ENCODE measurements at places on chromosomes 13 and 19.

DNA sequence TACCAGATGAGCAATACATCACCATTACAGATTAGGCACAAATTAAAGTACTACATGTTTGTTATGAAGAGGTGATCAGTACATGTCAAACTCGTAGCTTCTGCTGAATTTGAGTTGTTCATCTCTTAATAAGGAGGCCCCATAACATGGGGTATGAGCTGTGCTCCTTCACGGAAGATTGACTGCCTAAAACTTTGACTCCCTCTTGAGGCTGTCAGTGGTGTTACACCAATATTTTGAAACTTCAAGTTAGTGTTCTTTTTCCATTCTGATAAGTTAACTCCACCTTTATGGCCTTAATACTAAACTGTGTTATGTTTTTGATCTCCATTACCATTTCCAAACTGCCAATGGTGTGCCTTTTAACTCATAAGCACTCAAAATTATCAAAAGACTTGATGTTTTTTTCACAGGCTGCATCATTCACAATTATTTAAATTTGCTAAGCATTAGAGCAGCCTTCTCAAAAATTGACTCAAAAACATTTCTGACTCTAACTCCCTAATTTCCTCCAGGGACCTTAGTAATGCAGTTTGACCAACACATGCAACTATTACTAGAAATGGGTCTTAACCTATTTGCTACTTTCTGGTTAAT, 1591.5 kb downstream of the PCDH9 start:
- peak; percentile 39 for DNase-seq

- DNase-seq: peak; percentile 37
These were observed 50.7 kb upstream of the PNMA8B start for GRCh38 chr19:46546194-46546896.

GRCh38 chr19:35017507-35017906, 12.8 kb upstream of the SCN1B start:
- DNase-seq: no peak

DNA sequence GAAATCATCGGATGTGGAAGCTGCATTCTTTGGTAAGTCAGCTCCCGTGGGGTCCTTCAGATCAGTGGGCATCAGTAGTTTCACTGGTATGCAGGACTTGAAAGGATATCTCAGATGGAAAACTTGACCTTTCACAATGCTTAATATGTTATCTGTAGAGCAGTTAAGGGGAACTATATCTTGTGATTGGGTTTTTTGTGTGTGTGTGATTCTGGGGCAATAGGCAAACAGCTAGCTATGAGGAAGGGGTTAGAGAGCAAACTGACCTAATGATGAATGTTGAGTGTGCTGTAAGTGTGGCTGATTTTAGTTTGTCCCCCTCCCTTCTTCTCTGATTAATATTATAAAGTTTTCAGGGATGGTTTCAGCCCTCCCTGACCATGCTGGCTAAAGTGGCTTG, 53.3 kb downstream of the ACSBG2 start:
- no peak for DNase-seq

- no peak for DNase-seq
These were observed 27.2 kb upstream of the ZDHHC20 start for GRCh38 chr13:21486322-21486721.

- DNase-seq: no peak
These were observed 50.5 kb upstream of the IRS2 start for GRCh38 chr13:109836629-109837607.

GRCh38 chr19:10852098-10852800, 4.0 kb downstream of the C19orf38 start:
- no peak for DNase-seq

DNA sequence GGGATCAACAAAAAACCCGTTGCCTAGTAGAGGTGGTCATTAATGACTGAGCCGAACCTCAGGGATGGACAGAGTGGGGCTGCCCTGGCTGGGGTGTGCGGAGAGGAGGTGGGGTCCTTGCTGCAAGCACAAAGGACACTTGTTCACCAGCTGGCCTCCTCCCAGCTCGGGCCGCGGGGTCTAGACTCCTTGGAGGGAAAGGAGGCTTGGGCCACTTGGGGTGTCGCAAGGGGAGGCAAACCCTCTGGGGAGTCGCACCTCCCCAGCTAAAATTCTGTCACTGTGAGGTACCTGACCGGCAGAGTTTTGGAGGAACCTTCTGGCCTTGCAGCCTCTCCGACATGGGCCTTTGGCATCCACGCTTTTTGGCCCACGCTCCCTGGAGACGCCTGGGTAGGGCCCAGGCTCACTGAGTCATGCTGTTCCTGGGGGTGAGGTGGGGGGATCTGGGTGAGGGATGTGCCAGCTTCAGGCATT, 8.2 kb downstream of the KLHL26 start:
- DNase-seq: no peak

DNA sequence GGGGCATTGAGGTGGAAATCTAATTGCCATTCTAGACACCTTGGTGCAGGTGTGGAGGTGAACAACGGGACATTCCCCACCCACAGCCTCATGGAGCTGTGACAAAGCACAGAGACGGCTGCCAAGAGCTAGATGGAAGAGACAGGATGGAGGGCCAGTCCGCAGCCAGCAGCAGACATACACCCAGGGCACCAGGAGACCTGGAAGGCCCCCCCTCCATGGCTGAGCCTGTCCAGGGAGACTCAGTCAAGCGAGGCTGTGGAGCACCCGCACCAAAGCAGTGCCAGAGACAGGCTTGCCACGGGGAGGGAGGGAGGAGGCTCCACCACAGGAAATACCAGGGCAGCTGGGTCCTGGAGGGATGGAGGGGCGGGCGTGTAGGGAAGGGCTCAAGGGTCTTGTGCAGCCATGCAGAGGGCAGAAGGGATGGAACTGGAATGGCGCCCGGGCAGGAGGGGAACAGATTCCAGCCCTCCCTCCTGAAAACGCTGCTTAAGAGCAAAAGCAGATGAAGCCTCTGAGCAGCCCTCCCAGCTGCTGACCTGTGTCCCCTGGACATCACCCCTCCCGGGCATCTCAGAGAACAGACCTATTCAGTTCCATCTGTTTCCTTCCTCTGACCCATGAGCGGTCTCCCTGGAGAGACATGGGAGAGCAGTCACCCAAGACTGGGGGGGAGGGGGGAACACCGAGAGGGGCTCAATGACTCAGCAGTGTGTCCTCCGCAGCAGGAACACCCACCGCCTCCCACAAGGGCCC, 14.4 kb downstream of the EPS15L1 start:
- DNase-seq: peak; percentile 72

- no peak for DNase-seq
These were observed 29.2 kb upstream of the ARGLU1 start for GRCh38 chr13:106597186-106597585.

GRCh38 chr13:24005755-24006281, 108.5 kb upstream of the C1QTNF9B start:
- DNase-seq: no peak

- no peak for DNase-seq
These were observed 849.7 kb downstream of the UQCRFS1 start for GRCh38 chr19:28363254-28363653.

DNA sequence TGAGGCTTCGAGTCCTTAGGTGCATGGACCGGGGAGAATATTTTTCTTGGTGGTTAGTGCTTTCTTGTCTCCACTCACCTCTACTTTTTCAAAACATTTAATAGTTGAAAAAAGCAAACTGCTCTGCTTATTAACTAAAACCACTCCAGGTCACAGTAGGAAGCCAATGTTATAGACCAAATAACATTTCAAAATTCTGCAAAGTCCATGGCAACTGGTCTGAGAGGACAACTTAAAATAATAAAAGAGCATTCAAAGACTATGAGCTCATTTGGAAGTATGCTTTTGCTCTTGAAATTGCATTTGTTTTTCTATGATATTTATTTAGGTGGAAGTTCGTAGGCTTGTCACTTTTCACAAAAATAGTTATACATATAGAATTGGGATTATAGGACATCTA, 483.0 kb downstream of the DCT start:
- DNase-seq: no peak

DNA sequence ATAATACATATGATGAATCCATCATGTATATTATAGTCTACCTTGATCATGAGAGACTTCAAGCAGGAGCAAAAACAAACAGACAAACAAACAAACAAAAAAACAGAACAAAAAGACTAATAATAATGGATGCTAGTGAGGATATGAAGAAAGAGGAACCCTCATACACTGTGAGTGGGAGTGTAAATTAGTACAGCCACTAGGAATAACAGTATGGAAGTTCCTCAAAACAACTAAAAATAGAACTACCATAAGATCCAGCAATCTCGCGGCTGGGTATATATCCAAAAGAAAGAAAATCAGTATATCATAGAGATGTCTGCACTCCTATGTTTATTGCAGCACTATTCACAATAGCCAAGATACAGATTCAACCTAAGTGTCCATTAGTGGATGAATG, 7.0 kb upstream of the DLEU7 start:
- no peak for DNase-seq

GRCh38 chr19:50418176-50419021, at the start of gene SPIB:
Gene SPIB (plus strand): TSS chr19:50418938. CDS start chr19:50418963, 25 bp downstream.
- no peak for DNase-seq

DNA sequence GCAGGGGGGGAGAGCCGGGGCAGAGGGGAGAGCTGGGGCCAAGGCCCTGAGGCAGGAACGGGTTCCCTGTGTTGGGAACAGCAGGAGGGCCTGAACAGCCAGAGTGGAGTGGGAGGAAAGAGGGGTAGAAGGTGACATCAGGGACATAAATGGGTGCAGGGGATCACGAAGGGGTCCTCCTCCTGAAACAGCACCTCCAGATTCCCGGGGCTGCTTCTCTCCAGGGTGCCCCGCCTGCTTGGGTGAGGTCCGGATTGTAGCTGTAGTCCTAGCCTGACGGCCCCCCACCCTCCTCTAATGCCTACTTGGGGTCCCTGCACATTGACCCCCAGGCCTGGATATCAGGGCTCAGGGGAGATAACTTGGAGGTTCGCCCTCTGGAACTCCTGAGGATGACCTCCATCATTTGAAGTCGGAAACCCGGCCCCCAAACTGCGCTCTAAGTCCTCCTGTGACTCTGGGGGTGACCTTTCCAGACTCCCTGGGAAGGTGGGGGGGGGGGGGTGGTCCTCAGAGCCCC, 473 bp upstream of the SCN1B start:
- peak; percentile 50 for DNase-seq

GRCh38 chr13:97953376-97953970, at the start of gene IPO5:
Gene IPO5 (plus strand): TSS chr13:97953675. CDS start chr13:97976697, 23,022 bp downstream.
- DNase-seq: no peak

GRCh38 chr13:44439452-44440024, 65.9 kb downstream of the SERP2 start:
- DNase-seq: no peak

- DNase-seq: no peak
These were observed 28.6 kb downstream of the FGF14 start for GRCh38 chr13:102373221-102373620.

DNA sequence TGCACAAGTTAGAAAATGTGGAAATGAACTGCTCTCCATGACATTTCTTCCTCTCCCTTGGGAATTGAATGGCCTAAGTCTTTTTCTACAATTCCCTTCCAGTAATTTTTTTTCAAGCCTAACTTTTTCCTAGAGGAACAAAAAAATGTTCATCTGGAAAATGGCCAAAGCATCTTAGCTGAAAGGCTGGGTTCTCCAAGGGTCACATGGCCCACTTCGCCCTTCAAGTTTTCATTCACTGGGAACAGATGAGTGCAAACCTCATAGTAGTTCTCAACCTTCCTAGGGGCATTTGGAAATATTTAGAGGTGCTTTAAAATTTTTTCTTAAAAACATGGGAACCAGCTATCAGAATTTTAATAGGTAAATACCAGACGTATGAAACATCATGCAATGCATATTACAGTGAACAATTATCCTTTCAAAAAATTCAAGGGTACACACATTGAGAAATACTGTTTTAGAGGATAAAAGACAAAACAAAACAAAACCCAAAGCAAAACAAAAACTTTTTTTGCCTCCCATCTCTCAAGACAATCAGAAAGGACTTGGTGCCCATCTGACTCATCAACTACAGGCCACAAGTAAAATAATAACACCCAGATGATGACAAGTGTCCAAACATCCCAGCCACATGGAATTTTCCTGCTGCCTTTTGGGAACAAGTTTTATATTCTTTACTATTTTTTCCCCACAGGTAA, 208.8 kb downstream of the SLITRK6 start:
- DNase-seq: no peak

- peak; percentile 95 for DNase-seq
These were observed at the start of the genes PRDX2 and THSD8 for GRCh38 chr19:12801466-12802266. Gene PRDX2 (minus strand): TSS chr19:12801800. CDS start chr19:12801261, 539 bp downstream. Gene THSD8 (plus strand): TSS chr19:12802069. CDS start chr19:12802072, 3 bp downstream.

DNA sequence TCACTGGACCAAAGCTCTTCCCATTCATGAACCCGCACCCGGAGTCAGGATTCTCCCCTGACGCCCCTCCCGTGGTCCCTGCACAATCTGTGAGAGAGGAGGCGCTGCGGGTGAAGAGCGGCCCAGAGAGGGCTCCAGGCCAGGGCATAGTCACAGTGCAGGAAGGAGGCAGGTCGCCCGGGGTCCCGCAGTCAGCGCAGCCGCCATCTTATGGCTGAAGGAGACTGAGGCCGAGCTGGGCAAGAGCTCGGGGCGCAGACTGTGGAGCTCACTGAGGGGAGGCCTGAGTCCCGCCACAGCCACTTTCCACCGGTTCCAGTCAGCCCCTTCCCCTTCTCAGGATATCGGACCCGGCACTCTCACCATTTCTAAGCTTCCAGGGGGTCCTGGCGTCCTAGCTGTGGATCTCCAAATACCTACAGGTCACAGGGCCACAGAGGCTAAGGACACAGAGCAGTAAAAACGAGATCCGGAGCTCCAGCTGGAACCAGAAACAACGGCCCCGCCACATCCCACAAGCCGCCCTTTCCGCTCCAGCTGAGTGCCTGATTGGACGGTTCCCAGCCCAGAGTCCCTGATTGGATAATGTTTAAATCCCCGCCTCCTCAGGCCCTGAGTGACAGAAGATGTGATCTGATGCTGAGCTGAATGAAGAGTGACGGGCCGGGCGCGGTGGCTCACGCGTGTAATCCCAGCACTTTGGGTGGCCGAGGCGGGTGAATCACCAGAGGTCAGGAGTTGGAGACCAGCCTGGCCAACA, at the start of gene ZNF99:
Gene ZNF99, minus strand, starts transcription at position 501 of the 760 bp plus-strand sequence. Its CDS starts 135 bp downstream, at position 366.
- peak; percentile 82 for DNase-seq

DNA sequence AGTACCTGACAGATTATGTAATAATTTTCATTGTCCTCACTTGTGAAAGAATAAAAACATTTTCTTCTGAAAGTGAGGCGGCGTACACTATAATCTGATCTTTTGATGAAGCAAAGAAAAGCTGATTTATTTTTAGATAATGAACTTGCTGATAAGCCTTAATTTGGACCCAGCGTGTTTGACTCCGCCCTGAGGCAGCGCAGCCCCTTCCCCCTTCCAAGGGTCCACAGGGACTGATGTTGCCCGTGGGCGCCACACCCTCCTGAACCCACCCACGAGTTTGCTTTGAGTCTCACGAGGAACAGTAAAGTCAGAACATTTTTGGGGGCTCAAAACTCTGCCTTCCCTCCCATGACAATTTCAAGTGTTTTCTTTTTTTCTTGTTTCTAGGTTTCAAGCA, 40.0 kb downstream of the TEX29 start:
- DNase-seq: no peak

- DNase-seq: peak; percentile 33
These were observed 36.1 kb downstream of the ADPRHL1 start for GRCh38 chr13:113417008-113417751.

All from eye (tissue), 1 donor.